ENCODE measurements at places on chromosomes 11 and 22.

- no peak for DNase-seq
Observed at GRCh38 chr11:134578807-134579723, 167.0 kb upstream of the B3GAT1 start.

DNA sequence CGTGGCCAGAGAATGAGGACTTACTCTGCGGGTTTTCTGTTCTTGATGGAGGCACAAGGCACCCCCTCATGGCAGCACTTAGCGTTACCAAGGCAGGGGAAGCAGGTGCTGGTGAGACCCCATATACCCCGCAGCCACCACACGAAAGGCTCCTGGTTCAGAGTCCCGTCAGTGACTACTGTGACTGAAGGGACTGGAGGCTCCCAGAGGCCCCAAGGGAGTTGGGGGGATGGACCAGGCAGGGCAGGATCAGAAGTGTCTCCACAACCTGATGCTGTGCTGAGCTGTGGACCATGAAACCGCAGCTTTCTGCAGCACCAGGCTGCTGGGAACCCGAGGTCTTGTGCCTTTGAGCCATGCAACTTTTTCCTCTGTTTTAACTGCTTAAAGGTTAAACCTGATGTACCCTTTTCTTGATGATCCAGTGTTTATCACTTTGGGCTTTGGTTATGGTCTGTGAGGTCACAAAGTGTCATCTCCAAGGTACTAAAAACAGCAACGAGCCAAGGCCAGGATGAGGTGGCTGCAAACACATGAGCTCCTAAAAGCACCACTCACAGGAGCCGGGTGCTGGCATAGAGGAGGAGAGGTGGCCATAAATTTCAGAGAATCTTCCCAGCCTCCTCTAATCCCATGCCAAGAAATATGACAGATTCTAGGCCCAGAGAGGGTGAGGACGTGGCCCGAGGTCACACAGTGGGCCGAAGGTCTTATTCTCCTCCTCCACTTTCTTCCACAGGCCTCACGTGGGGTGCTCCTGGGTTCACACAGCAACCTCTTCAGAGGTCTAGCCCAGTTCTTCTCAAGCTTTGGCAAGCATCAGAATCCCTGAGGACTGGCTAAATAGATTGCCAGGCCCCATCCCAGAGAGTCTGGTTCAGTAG lies 4.2 kb upstream of the LRRC32 start:
- DNase-seq, result no peak

DNA sequence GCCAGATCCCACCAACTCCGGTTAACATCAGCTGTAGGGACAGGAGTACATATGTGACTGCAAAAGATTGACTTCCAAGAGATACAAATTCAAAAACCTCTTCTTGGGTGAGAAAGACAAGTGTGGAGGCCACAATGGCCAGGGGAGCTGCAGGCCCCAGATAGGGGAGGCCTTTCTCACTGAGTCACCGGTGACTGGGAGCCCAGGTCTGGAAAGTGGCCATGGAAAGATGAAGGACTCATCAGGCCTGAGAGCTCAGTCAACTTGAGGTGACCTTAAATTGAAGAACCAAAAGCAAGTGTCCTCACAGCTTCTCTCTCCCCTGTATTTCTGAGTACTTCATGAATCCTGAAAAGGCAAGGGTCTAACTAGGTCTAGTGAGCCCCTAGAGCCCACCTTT lies 90.4 kb upstream of the CLPB start:
- DNase-seq, result no peak

- DNase-seq, result no peak
Observed at GRCh38 chr22:48803171-48803947, 1024.3 kb downstream of the BRD1 start.

- DNase-seq, result no peak
Observed at GRCh38 chr11:34790620-34791019, 125.6 kb downstream of the APIP start.

DNA sequence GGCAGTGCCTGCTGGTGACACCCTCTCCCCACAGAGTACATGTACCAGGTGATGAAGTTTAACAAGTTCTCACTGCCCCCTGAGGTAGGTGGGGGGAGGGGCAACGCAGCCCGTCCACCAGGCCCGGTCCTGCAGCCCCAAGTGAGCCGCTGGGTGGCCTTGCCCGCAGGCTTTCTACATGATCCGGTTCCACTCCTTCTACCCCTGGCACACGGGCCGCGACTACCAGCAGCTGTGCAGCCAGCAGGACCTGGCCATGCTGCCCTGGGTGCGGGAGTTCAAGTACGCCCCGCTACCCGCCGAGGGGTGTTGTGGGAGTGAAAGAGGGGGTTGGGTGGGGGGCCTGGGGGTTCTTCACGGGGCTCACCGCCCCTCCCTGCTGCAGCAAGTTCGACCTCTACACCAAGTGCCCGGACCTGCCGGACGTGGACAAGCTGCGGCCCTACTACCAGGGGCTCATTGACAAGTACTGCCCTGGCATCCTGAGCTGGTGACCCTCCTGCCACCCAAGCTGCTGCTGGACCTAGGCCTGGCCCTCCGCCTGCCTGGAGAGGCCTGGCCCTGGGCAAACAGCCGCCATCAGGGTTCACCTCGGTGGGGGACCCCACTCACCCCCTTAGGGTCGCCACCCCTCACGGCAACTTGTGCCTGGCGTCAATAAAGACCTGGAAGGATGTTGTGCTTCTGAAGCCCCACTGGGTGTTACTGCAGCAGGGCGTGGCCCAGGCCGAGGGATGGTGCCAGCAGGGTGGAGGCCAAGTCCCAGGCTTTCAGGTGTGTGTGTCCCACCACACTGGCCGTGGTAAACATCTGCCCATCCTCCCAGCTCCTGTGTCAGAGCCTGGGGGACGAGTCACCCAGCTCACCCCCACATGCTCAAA lies 2.9 kb downstream of the MIOX start:
- DNase-seq, result no peak

GRCh38 chr11:119266517-119267255 lies 50.2 kb downstream of the MCAM start:
- DNase-seq, result no peak

- peak; percentile 59 for DNase-seq
Observed at GRCh38 chr22:21686634-21687393, 21.0 kb downstream of the PPIL2 start.

Measured in K562 (cell line).